ENCODE measurements at places on chromosomes 16 and 17.

DNA sequence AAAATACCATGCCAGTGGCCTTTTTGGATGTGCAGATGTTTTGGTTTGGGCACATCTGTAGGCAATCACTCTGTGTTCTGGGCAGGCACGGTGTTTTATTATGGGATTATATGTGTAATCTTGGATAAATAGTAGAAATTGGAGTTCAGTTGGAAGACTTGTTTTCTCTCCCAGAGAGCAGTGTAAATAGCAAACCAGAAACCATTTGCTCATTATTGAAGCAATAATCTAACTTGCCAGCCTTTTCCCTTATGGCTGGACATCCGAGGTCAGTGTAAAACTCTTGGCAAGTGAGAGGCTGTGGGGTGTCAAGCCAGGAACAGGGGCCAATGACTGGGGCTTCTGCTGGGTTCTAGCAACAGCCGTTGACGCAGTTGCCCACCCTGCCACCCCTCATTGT, 69.9 kb downstream of the IRX3 start:
- no peak for DNase-seq

- DNase-seq: no peak
Measured at GRCh38 chr17:3889325-3890012, 3.4 kb downstream of the CAMKK1 start.

GRCh38 chr16:51762081-51762996, 611.3 kb upstream of the SALL1 start:
- peak; percentile 76 for DNase-seq

GRCh38 chr17:8537734-8538133, 92.8 kb downstream of the MYH10 start:
- DNase-seq: peak; percentile 14

DNA sequence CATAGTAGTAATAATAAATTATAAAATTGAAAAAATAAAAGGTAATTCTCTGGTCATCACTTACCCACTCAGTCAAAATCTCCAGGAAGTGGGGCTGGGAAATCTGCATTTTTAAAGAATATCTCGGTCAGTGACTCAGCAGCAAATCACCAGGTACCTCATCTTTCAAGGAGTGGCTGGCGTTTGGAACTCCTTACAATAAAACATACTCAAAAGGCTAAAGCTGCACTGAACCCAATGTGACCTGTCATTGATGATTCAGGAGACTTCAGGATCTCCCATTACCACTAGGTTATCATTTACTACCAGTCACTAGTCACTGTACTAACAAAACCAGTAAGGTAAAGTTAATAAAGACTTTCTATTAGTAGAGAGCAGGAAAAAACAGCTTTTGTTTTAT, 21.5 kb upstream of the RFFL start:
- DNase-seq: peak; percentile 12

DNA sequence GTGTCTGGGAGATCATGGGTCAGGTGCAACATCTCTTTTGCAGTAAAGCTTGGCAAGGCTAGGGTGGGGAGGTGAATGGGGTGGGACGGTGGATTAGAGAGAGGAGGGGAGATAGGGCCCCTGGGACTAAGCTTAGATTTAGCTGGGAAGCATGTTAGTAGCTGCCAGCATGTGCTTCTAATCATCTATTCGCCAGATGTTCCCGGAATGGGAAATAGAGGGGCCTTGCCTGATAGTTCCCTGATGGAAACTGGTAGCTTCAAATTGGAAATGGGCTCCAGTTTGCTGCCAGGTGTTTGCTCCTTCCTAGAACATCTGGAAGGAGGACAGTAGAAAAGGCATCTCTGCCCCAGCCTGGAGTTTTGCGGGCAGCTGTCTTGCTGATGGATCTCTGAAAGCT, 176.1 kb downstream of the CCDC182 start:
- DNase-seq: no peak

GRCh38 chr17:45022288-45022648, 29.2 kb downstream of the DCAKD start:
- no peak for DNase-seq

GRCh38 chr17:332023-332422, 20.6 kb downstream of the RPH3AL start:
- no peak for DNase-seq

- DNase-seq: peak; percentile 45
Measured at GRCh38 chr17:39208893-39209292, 8.8 kb downstream of the RPL19 start.

DNA sequence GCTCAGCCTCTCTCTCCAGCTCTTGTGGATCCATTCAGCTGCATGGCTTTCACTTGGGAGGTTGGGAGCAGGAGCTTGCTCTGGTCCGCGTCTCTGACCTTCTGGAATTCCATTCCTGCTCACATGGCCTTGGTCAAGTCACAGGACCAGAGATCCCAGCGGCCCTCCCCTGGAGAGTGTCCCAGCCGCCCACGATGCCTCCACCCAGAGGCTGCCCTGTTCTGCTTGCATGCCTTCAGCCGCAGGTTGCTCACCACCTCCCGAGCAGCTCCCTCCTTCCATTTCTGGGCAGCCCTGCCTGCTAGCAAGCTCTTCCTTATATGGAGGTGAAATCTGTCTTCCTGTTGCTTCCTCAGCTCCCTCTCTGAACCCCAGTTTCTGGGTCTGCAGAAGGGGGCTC, 32.6 kb downstream of the RAI1 start:
- DNase-seq: no peak

DNA sequence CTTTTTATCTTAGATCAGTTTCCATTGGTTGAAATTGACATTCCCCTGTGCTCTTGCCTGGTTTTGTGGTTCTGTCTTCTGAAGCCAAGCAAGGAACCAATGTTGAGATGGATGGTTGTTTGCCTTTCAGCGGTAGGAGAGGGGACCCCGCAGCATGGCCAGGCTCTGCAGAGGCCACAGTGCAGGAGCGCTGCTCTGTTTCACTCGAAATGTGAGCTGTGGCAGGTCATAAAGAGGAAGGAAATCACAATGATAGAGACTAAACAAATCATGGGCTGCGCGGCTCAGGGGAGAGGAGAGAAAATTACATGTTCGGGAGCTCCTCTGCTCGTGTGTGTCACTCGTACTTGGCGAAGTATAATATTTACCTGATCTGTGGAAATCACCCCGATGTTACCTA, 148.2 kb downstream of the SNX29 start:
- DNase-seq: no peak

- no peak for DNase-seq
Measured at GRCh38 chr17:7705269-7706255, 560 bp downstream of the EFNB3 start.

GRCh38 chr16:69040144-69040909, 65.1 kb upstream of the HAS3 start:
- DNase-seq: no peak

GRCh38 chr17:27523712-27524111, 67.5 kb downstream of the KSR1 start:
- peak; percentile 30 for DNase-seq

DNA sequence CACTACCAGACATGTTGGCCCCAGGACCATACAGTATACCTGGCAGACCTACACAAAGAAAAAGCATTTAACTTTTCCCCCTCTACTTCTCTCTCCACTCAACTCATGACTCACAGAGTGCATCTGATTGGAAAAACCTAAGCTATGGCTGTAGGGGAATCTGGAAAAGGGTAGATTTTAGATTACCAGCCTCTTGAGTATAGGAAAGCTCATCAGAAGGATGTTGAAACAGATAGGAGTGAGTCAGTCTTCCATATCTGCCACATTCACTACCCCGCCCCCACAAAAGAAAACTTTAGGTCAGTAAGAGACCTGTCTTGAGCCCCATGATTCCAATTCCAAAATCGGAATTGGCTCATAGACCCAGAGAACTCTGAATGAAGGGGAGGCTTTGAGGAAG, 12.3 kb downstream of the KRT9 start:
- DNase-seq: no peak

DNA sequence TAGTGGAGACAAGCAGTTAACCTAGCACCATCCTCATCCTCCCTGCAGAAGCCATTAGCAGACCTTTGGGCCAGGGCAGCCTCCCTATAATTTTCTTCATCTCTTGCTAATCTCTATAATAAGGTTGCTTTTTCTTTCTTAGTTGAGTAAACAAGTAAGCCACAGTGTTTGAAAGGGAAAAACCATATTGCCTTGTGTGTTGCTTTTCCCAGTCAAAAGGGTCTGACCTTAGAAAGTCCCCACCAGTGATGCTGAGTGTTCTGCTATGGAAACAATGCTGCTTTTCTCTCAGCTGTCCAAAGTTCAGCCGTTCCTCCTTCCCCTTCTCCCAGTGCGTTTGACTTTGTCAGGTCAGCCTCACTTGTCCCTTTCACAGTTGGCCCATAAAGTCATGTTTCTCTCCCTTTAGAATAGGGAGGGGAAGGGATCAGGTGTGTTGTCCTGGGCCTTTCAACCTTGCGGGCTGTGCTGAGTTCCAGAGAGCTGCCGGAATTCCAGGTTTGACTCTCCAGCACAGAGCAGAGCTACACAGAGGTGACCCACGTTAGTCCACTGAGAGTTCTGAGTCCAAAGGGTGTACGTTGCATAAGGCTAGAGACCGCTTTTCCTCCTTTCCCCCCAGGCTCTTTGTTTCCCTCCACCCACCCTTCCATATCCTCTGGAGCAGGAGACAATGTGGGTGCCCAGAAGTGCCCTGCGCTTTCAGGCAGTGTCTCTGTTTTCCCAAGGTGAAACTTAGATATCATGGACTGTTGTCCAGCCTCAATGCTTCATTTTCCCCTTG, 15.9 kb upstream of the CLEC18C start:
- no peak for DNase-seq

- no peak for DNase-seq
Measured at GRCh38 chr17:46192189-46192438, 1.1 kb downstream of the KANSL1 start.

DNA sequence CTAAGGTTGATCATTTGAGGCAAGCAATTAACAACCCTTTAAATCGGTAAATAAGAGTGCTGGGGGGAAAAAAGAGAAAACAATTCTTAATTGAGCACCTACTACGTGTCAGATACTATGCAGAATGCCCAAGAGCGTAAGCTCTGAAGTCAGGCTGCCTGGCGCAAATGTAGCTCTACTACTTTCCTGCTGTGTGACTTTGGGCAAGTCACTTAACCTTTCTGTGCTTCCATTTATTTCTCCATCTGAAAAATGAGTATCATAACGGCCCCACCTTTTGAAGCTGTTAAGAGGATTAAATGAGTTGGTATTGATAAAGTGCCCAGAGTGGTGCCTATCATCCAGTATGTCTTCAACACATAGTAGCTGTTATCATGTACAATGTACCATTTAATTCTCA, 102.0 kb downstream of the CACNG3 start:
- no peak for DNase-seq

DNA sequence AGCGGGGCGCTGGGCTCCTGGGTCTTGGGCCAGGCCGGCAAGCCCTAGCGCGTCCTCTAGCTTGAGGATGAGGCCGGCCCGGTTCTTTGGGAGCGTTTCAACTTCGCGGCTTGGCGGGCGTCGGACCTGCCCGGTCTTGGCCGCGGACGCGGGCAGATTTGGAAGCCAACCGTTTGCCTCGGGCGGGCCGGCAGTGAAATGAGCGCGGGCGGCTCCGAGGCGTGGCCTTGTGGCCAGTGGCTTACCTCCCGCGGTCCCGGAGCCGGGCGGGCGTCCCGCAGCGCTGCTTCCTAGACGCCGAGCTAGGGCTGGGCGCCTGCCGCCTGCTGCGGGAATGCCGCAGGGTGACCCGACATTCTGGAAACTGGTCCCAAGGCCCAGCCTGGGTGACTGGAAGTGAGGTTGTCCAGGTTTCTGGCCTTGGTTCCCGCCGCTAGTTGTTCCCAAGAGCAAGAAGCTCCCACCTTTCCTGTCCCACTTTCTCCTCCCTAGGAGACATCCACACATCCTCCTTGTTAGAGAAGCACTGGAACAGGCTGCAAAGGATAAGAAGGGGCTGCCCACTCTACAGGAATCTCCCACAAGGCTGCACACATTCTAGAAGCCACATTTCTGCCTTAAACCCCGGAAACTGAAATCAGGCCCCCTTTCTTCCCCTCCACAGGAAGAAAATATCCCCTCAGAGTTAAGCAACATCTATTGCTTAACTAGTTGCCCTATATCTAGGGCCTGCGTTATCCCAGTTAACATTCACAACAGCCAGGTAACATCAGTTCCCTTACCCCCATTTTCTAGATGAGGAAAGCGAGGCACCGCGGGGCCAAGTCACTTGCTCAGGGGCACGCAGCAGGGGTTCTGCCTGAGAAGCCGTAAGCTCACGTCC, 4.5 kb upstream of the CBX8 start:
- no peak for DNase-seq

- DNase-seq: peak; percentile 87
Measured at GRCh38 chr17:20226814-20227482, 217.8 kb downstream of the SPECC1 start.

DNA sequence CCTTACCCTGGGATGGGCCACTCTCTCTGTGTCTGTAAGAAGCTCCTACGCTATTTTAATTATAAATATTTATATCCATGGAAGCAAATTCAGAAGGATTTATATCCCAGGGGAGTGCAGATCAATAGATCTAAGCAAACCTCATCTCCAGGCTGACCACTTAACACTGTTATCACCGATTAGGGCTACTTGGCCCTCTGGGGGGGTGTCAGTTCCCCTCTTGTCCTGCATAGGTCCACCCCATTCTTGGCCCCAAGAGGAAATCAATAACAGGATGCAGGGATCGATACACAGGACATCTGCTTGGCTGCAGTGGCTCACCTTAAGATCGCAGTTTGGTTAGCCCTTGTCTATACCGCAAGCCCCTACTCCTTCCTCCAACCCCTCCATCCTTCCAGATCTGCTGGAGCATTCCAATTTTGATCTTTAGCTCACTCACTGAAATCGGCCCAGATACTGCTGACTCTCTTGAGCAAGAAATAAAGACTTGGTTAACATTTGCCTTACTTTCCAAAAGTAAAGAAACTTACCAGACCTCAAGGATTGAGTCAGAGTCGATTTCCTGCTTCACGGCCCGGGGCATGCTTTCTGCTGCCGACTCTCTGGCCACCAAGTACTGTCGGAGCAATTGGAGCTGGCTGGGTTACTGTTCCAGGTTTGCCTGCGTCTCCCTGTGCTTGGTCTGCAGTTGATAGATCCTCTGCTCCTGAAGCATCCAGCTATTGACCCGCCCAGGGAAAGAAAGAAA, 112.3 kb upstream of the PMFBP1 start:
- DNase-seq: no peak

GRCh38 chr17:63809970-63810369, 17.3 kb upstream of the PSMC5 start:
- DNase-seq: no peak

- no peak for DNase-seq
Measured at GRCh38 chr16:28149011-28149888, 62.5 kb downstream of the XPO6 start.

GRCh38 chr17:78613416-78613815, 36.2 kb upstream of the DNAH17 start:
- no peak for DNase-seq

- no peak for DNase-seq
Measured at GRCh38 chr16:86653285-86654006, 75.1 kb downstream of the FOXL1 start.

GRCh38 chr16:57333402-57333801, 25.2 kb upstream of the CCL22 start:
- DNase-seq: no peak

- peak; percentile 50 for DNase-seq
Measured at GRCh38 chr16:56847173-56847910, 17.7 kb upstream of the SLC12A3 start.

DNA sequence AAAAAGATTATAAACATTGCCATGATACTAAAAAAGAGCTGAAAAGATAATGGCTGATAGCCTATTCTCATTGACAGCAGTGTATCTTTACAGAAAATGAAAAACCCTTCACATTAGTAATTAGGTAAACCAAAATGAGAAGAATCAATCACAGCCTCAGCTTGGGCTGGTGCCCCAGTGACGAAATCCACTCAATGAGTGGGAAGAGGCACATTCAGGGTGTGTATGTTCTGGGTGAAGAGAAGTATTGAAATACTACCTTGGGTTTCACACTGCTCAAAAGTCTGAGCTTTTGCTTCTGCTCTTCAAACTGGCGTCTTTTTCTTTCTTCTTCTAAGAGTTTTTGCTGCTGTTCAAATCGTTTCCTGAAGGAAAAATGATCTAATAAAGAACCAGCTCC, 24.2 kb downstream of the SYNRG start:
- DNase-seq: no peak

Data from activated CD4-positive, alpha-beta T cell treated with anti-CD3 and anti-CD28 coated beads for 48 hours (primary cell).